ENCODE measurements at places on chromosomes 12 and 14.

DNA sequence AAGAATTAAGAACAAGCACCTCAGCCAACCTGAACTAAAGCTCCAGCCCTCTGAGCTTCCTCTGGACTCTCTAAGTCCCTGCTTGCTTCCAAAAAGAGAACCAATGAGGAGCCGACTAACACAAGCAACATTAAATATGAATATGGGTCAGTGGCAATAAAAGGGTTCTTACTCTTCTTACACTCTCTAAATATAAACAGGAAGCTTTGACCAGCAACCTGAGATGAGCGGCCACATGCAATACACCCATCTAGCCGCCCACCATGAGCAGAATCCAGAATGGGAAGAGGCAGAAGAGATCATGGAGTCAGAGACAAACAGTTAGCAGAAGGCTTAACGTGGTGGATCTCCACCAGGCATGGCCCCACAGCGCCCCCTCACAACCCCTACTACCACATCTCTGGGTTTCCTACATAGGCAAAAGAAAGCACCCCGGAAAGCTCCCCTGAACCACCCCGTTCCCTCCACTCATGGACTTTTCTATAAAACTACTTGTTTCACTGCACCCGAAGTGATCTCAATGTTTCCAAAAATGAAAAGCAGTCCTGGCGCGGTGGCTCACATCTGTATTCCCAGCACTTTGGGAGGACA, 59.4 kb downstream of the TTC7B start:
- H3K27ac ChIP-seq = no peak overlapping the region
- H3K4me3 ChIP-seq = no peak overlapping the region
- no peaks in the 10 kb centered on the region for H3K27me3 ChIP-seq
- H3K4me1 ChIP-seq = peaks cover 18% of the 10 kb centered on the region
- no peaks in the 10 kb centered on the region for H3K36me3 ChIP-seq

DNA sequence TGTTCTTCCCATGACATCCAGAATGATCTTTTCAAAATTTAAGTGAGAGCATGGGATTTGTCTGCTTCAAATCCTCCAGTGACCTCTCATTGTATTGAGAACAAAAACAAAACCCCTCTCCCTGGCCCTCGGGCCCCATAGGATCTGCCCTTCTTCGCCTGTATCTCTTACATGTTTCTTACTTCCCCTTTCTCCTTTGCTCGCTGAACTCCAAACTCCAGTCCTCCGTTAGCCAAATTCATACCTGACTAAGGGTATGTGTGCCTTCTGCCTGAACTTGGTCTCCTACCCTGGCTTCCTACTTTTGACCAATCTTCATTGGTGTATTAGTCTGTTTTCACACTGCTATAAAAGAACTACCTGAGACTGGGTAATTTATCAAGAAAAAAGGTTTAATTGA, 13.2 kb upstream of the TSPAN11 start:
- no peaks in the 10 kb centered on the region for H3K4me1 ChIP-seq
- H3K4me3 ChIP-seq = no peak overlapping the region
- H3K27ac ChIP-seq = no peak overlapping the region
- no peaks in the 10 kb centered on the region for H3K36me3 ChIP-seq

GRCh38 chr14:105294142-105294597, 6.6 kb downstream of the BRF1 start:
- DNase-seq = no peak
- H3K36me3 ChIP-seq = no peaks in the 10 kb centered on the region
- peak overlapping the region; percentile 11 for H3K27ac ChIP-seq
- H3K4me1 ChIP-seq = peaks cover 13% of the 10 kb centered on the region
- no peaks in the 10 kb centered on the region for H3K27me3 ChIP-seq
- no peak overlapping the region for H3K4me3 ChIP-seq

- no peak overlapping the region for H3K27ac ChIP-seq
- H3K4me1 ChIP-seq = peaks cover 7% of the 10 kb centered on the region
- H3K36me3 ChIP-seq = no peaks in the 10 kb centered on the region
- H3K4me3 ChIP-seq = no peak overlapping the region
- no peaks in the 10 kb centered on the region for H3K27me3 ChIP-seq
Measured at GRCh38 chr12:130747867-130748740, 32.0 kb upstream of the RIMBP2 start.

GRCh38 chr12:47547077-47547476, 158.8 kb downstream of the RPAP3 start:
- no peak overlapping the region for H3K27ac ChIP-seq
- H3K4me3 ChIP-seq = no peak overlapping the region
- no peaks in the 10 kb centered on the region for H3K4me1 ChIP-seq
